ENCODE measurements at places on chromosomes 4 and X. TPM values are rescaled to one million over a fixed set of nuclear protein-coding genes. Genes with fewer than 3 reads are reported as not detected.

GRCh38 chr4:176964116-176964691 is 171.5 kb upstream of the VEGFC start:
- DNase-seq: no peak

GPR50 gene
- total RNA-seq: not detected

GRCh38 chr4:14952352-14952751 is 49.9 kb upstream of the CPEB2 start:
- no peak for DNase-seq

- DNase-seq: no peak
Measured at GRCh38 chrX:10564484-10564883, 55.9 kb downstream of the MID1 start.

GRCh38 chrX:151596282-151596681 is 32.8 kb downstream of the PASD1 start:
- no peak for DNase-seq

- no peak for DNase-seq
Measured at GRCh38 chr4:79209081-79209480, 116.8 kb downstream of the NAA11 start.

GRCh38 chr4:16092682-16093319 is 9.0 kb upstream of the PROM1 start:
- no peak for DNase-seq

- DNase-seq: no peak
Measured at GRCh38 chr4:19592391-19592790, 659.3 kb upstream of the SLIT2 start.

DNA sequence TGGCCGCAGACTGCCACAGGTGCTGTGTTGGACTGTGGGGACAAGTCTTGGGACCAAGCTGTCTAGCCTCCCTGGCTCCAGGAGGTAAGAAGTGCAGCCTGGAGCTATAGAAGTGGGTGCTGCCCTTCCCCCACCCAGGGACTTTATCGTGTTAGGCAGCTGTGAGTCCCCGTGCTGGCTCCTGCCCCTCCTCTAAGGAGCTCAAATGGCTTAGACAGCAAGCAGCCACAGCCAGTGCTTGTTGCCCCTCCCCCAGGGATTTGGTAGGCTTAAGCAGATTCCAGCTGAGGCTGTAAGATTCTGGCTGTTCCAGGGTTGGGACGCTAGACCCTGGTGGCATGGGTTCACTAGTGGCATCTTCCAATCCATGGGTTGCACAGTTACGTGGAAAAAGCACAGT is 979.4 kb upstream of the PCDH10 start:
- DNase-seq: no peak

- DNase-seq: no peak
Measured at GRCh38 chrX:44619039-44619438, 76.4 kb upstream of the FUNDC1 start.

DNA sequence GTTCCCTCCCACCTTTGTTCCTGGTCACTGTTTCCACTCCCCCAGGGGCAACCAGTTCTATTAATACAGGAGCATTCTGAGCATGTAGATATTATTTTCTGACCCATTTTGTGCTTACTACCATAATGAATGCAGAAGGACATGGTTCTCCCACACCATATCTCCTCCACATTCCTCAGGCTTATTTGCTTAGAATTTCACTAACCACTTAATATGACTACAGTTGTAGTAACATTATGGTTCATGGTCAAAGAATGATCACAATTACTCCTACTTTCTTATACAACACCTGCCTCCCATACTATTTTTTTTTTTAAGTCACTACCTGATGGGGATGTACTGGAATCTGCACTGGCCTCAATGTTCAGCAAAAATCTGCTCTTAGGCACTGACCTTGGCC is 7.5 kb upstream of the FAM184B start:
- DNase-seq: no peak

DNA sequence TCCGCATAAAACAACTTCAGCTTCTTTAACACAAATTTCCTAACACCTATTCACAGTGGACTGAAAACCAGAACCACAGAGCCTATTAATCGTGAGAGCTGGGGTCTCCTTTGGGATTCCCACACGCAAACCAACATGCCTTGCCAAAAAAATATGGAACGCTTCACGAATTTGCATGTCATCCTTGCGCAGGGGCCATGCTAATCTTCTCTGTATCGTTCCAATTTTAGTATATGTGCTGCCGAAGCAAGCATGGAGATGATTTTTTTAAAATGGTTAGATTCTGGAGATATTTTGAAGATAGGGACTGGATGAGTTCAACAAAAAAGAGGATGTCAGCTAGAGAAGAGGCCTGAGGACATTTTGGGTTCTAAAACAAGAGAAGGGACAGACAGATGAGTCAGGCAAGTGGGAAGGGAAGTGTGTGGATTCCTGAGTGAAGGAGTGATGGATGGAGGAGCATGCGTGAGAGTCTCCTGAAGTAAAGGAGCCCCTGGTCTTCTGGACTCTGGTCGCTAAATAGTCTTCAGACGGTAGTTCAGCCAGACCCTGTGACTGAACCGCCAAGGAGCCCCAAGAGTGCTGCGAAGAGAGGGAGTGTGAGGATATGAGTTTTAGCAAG is 9.5 kb upstream of the GATA1 start:
- no peak for DNase-seq

BANK1 gene
- total RNA-seq: under 0.01 TPM

DNA sequence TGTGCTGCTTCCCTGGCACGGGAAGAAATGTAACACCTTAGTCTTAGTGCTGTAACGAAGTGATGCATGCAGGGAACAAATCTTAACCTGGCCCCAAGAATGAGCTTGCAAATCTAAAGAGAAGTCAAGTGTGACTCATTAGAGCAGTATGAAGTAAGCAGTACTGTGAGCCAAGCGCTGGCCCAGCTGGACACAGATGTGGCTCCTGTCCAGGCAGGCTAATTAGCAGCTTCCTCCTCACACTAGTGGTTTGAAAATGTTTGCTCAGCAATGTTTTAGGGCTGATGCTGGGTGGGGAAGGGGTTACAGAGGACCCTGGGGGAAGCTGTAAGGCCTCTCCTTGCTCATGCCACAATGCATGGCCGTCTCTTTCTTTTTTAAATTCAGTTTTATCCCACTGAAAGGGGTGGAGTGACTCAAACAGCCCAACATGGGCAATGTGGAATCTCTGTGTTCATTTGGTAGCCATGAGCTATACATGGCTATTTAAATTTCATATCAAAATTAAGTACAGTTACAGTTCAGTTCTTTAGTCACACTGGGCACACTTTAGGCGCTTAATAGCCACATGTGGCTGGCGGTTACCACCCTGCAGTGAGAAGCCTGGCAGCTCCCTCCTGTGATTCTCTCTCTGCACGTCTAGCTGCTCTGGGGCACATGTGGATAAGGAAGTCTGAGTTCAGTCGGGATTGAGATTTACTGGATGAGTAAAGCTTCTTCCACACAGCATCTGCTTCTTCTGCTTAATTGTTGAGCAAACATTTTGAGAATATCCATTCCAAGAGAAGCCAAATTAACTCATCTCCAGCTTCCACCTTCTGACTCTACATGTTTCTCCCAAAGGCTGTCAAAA is 48.8 kb downstream of the MAP7D2 start:
- peak; percentile 5 for DNase-seq

DNA sequence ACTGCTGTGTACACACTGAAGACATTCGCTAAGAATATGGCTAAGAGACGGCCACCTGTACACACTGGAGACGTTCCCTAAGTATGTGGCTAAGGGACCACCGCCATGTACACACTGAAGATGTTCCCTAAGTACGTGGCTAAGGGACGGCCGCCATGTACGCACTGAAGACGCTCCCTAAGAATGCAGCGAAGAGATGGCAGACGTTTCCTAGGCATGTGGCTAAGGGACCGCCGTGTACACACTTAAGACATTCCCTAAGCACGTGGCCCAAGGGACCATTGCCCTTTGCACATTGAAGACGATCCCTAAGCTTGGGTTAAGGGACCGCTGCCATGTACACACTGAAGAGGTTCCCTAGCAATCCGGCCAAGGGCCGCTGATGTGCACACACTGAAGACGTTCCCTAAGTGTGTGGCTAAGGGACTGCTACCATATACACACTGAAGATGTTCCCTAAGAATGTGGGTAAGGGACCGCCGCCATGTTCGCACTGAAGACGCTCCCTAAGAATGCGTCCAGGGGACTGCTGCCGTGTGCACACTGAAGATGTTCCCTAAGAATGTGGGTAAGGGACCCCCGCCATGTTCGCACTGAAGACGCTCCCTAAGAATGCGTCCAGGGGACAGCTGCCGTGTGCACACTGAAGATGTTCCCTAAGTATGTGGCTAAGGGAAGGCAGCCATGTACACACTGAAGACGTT is 36.7 kb downstream of the DHRSX start:
- no peak for DNase-seq

EPGN gene
- total RNA-seq: not detected

DNA sequence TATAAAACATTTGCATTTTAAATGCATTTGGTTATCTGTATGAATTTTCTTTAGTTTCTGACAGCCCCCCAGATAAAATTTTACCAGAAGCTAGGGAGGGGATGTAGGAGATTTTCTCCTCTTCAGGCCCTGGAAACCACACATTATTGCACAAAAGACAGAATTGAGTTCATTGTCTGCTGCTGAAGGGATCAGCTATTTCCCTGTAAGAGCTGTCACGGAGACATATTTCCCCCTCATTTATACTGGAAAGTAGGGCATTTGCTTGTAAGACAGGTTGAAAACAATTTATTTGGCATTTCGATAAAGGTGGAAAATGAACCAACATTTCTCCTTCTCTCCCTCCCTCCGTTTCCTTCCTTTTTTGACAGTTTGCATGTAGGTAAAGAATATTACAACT is 241.3 kb upstream of the LCORL start:
- no peak for DNase-seq

DNA sequence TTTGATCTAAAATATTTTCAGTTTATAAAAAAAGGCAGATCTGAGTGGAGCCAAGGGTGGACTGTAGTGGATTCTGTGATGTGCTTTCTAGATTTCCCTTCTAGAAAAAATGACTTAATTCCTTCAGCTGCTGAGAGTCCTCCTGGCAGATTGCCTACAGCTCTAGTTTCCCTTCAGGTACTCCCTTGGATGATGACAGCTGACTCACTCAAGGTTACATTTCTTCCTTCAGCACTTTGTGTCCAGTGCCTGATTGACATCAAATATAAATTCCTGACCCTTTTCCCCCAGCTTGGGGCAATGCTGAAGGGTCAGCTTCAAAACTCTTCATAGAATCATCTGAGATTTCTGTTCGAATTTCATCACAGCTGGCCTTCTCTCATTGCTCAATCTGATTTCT is 161.7 kb downstream of the EMCN start:
- no peak for DNase-seq

DNA sequence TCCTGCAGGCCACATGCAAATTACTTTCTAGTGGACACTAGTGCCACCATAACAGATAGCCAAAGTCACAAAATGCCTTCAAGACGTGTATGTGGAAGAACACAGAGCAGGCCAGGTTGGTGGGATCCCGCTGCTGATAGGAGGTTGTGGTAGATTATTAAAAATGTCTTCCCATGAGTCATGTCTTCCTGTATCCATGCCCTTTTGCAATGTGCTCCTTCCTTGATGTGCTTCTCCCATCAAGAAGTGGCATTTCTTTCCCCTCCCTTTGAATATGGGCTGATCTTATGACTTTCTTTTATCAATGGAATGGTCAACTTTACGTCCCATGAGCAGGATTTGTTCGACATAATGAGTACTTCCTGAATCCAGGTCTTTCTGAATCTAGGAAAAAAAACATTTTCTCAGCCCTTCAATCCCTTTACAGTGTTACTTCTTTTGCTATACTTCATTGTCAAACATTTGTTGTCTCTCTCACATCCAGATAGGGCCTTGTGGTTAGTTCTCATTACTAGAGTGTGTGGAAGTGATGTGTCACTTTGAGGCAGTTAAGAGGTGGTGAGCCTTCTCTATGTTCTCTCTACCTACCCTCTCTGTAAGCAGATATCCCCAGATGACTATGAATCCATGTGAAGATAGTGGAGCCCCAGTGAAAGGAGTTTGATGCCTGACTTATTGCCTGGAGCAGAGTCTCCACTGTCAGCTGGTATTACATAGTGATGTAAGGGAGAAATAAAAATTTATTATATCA is 519.2 kb upstream of the DIPK2B start:
- DNase-seq: no peak

GSTCD gene
- total RNA-seq: 30.2 TPM

DNA sequence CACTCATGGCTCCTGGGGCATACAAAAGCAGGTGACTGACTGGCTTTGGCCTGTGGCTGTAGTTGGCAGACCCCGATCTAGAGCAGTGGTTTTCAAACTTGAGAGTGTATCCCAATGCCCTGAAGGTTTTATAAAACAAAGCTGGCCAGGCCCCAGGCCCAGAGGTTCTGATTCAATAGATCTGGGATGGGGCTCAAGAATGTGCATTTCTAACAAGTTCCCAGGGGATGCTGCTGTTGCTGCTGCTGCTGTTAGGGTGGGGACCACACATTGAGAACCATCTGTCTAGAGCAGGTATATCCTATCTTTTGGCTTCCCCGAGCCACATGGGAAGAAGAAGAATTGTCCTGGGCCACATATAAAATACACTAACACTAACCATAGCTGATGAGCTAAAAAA is 7.3 kb downstream of the AIFM1 start:
- DNase-seq: no peak
